Activated CD8-positive, alpha-beta memory T cell treated with anti-CD3 and anti-CD28 coated beads, Interleukin-2, amount 50 U/mL, for 48 hours (primary cell): ENCODE measurements at places on chromosomes 4 and X.
A peak's percentile ranks its signal among the peaks of the same experiment; 100 is the strongest.

DNA sequence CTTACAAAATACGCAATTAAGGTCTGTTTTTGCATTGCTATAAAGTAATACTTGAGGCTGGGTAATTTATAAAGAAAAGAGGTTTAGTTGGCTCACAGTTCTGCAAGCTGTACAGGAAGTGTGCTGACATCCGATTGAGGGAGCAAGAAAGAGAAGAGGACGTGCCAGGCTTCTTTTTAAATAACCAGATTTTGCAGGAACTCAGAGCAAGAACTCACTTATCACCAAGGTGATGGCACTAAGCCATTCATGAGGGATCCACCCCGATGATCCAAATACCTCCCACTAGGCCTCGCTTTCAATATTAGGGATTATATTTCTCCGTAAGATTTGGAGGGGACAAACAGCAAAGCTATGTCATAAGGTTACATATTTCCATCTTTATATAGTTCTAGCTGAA, 456.7 kb downstream of the GLUD2 start:
- no peak for DNase-seq

DNA sequence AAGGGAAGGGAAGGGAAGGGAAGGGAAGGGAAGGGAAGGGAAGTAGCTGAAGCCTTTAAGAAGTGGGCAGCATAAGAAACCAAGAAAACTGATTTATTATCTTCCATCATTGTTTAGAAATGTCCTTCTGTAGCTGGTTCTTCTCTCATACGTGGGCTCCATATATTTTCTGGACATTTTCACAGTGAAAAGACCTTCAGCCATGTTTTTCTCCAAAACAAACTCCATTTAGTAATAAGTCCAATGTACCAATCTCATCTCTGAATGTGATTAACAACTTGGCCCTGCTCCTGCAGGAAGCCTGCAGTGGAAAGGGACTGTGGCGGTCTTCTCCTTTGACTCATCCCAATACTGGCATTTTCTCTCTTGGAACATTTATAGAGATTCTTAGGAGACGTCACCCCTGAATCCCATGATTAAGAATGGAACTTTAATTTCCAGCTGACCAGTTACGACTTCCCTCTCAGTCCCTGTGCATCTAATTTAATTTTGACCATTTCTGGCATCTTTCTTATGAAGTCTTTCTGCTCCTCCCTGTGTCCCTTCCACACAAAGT, 96.6 kb upstream of the GUCY1A1 start:
- no peak for DNase-seq

DNA sequence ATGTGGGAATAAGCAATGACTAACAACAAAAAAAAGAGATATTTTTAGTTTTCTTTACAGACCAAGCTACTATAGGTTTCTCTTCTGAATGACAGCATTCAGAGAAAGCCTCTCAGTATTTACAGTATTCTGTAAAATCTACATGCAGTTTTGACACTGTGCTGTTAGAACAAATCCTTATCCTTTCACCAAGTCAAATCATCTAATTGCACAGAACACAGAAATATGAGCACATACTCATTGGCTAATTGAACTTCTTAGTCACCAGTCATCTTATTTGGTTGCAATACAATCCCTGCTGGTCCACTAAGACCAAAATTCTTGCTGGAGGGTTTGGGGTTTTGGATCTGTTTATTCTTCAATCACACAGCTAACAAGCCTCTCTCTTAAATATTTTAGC, 5.7 kb downstream of the ACOT9 start:
- DNase-seq: no peak

GRCh38 chrX:134752558-134752957, 94.3 kb upstream of the PLAC1 start:
- no peak for DNase-seq

- DNase-seq: no peak
Measured at GRCh38 chr4:104969394-104970082, 177.1 kb upstream of the TET2 start.

DNA sequence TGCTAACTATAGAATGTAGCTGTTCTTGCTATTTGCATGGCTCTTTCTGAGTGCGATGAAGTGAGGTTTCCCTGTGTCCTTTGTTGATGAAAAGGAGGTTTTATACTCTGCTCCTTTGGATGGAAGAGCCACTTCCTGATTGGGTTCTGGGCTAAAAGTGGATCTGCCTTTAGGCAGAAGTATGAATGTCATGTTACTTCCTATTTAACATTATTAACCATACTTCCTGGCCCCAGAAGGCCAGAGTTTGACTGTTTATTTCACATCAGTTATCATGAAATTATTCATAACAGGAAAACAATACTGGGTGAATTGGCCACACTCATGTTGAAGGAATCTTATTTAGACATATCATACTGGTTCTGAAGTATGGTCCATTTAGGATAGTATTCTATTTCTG, 386.2 kb downstream of the PCDH7 start:
- DNase-seq: no peak

GRCh38 chr4:48603366-48604003, 113.4 kb downstream of the ZAR1 start:
- DNase-seq: no peak

- DNase-seq: no peak
Measured at GRCh38 chrX:134908356-134908755, 82.4 kb upstream of the SMIM10 start.

- no peak for DNase-seq
Measured at GRCh38 chrX:102832661-102833060, 104.4 kb upstream of the RAB40AL start.

DNA sequence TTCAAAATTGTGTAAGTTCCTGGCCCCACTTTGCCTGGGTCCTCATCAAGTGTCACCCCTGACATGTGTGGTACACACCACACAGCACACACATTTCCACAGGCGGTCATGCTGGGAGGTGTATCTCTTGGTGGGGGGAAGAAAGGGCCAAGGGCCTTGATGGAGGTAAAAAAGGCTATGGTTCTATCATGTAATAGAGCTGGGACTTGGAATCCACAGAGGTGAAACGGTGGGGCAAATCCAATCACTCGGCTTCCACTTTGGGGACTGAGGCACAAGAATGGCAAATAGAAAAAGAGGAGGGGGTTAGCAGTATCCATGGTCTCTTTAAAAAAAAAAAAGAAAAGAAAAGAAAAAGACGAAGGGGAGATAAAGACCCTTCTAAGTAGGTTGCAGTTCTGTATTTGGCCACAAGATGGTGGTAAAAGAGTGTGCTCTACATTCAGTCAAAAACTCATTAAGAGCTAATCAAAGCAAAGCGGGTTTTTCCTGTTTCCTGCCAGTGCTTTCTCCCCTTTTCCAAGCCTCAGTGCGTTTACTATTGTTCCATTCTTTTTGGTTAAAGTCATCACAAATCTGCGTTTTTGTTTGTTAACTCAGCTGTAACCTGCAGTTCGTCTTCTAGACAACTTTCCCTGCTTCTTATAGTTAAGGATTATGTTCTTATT, 37.0 kb upstream of the ATP6AP2 start:
- no peak for DNase-seq

DNA sequence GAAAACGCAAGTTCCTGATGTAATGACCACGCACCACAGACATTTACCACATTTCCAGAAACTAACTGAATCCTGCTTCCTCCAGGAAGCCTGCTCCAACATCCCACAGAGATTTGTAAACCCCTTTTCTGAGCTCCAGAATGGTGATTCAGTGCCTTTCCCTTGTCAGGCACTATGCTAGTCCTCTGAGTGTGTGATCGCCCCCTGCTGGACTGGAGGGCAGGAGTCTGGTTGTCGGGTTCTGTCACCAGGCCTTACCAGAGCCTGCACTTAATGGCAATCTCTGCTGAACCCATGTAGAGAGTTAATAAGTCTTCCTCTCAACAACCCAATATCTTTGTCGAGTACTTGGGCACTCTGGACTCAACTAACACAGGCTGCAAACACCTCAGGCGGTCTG, 14.5 kb upstream of the KDM5C start:
- DNase-seq: peak; percentile 61

- DNase-seq: no peak
Measured at GRCh38 chr4:124025428-124025827, 628.8 kb downstream of the SPRY1 start.

DNA sequence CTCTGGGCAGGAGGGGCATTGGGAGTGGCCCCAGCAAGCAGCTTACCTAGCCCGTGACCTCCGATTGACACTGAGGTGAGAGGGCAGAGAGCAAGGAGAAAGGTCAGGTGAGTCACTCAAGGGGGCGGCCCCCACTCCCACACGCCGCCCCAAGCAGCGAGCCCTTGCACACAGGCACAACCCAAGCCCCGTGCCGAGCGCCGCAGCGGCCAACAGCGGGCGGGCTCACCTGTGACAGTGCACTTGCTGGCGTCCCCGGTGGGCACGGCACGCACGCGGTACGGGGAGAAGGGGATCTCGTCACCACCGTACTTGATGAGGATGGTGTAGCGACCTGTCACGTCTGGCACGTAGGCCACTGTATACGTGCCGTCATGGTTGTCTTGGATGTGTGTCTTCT, 17.2 kb downstream of the FLNA start:
- DNase-seq: no peak

DNA sequence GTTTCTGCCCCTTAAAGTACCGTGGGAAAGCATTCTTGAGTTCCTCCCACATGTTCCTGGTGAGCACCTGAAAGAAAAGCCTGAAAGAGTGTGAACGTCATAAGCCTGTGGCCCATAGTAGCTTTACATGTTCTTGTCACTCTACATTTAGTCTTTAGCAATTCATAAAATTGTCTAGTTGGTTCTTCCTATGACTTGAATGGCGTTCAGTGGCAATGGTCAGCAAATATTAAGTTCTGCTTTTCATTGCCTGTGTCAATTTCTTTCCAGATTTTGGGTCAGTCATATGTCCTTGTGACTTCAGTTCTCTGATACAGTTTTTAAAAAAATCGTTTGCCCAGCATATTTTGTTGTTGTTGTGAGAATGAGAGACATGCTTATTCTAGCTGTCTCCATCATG, 650.0 kb upstream of the BOD1L1 start:
- DNase-seq: no peak

- DNase-seq: no peak
Measured at GRCh38 chr4:144574000-144574399, 72.0 kb upstream of the HHIP start.

DNA sequence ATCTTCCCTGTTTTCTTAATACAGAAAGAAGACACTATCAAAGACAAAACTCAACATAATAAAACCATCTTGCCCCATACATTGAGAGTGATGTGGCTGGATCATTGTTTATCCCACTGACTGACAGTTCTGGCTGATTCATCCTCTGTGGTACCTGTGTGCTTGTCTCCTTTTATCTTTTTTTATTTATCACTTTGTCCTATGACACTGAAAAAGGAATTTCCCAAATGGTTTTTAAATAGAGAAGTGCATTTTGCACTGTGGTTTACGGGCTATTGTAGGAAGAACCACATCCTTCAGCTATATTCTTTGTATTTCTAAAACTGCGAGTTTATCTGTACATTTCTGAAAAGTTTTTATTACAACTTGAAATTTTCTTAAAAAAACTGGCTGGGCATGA, 15.0 kb downstream of the TTC29 start:
- no peak for DNase-seq

DNA sequence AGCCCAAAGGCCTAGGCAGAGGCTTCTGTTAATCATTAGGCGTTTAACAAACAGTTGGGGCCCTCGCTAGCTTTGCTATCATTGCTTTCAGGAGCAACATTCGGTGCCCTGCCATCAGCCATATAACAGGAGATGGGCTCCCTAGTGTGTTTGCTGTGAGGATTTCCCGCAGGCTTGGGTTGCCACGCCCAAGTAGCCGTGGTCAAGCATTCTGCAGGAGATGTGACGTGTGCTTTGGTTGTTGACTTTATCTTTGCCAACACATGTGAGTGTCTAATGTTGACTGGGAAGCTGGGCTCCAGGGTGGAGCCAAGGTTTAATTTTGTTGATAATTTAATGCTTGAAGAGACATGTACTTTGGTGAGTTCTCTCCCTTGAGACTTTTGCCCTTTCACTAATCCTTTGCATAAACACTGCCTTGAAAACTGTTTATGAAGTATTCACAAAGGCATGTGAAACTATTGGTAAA, 184.6 kb upstream of the KIT start:
- no peak for DNase-seq

- DNase-seq: no peak
Measured at GRCh38 chrX:48806081-48806480, 4.2 kb downstream of the HDAC6 start.

DNA sequence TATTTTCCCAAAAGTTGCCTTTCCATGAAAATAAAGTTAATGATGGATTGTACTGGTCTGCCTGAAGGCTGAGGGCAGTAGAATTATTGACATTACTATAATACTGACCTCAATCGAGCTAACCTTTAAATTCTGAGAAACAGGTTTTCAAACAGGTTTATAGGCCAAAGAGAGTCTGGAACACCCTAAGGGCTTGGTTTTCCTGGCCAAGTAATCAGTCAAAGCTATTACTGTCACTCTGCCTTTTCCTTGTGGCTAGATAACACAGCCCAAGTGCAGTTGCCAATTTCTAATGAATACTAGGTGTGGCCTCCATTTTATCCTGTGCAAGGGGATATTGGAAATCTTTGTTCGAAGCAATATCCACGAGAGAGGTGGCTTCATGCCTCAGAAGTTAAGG, 75.2 kb downstream of the INTS12 start:
- no peak for DNase-seq

GRCh38 chrX:118038614-118039365, 77.8 kb downstream of the KLHL13 start:
- DNase-seq: no peak

DNA sequence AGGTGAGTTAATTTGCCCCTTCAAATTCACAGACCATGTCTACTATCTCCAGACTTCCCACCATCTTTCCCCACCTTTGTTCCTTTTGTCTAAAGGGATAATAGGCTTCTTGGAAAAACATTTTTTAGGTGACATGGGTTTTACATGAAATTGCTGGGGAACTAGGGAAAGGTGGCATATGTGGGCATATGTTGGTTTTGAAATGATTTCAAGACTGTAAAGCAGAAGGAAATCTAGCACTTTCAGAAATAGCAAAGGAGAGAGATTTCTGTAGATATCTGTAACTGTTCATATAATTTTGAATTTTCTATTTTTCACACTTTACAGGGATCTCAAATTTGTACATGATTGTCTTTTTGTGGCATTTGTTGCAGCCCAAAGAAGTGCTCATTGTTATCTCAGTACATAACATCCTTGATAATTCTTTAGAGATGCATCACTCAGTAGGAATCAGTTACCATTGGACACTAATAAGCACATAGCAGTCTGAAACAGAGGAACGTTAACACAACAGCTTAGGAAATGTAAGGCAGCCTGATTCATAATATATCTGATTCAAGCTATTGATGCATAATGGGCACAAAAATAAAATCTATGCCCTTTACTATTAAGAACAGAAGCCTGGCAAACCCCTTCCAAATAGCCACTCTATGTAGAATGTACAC, 659.7 kb downstream of the CENPC start:
- DNase-seq: no peak

GRCh38 chr4:118350961-118351360, 1.8 kb downstream of the PRSS12 start:
- no peak for DNase-seq

GRCh38 chr4:176186671-176187395, 8.6 kb downstream of the SPATA4 start:
- no peak for DNase-seq

GRCh38 chr4:188941524-188942119, 802.4 kb downstream of the TRIML1 start:
- DNase-seq: no peak

DNA sequence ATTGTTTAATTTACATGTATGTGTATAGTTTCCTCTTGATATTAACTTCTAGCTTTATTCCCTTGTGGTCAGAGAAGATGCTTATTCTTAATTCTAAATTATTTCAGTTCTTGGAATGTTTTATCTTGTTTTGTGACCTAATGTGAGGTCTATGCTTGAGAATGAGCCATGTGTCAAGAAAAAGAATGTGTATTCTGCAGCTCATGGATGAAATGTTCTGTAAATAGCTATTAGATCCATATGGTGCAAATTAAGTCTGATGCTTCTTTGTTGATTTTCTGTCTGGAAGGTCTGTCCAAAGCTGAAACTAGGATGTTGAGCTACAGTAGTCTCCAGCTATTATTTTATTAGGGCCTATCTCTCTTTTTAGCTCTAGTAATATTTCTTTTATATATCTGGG, 187.3 kb upstream of the RASGEF1B start:
- DNase-seq: no peak
